ENCODE measurements at places on chromosomes 3 and 15.

DNA sequence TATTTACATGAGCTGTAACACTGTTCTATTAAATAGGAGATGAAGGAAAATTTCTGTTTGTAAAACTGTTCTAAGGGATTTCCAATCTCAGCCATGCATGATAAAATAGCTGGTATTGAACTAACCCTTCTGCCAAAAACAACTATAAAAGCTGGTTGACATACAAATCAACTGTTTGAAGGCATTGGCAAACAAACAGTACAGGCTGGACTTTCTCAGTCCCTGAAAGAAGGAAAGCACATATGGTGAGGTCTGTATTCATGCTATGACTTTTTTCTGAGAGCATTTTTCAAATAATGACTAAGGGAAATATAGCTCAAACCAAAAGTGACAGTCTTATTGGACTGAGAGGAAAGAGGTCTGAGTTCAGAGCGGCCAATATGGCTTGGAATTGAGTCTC lies 117.0 kb upstream of the CCDC54 start:
- no peak for DNase-seq

DNA sequence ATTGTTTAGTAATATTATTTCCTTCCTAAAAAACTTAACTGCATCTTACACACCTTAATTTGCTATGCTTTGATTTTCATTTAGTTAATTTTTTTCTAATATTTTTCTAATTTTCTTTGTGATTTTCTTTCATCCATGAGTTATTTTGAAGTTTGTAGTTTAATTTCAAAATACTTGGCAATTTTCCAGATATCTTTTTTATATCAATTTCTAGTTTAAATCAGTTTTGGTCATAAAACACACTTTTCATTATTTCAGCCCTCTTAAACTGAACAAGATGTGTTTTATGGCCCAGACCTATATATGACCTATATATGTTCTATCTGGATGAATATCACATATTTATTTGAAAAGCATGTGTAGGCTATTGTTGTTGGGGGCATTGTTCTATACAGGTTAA lies 759.9 kb upstream of the SGO1 start:
- DNase-seq: no peak

- peak; percentile 1 for DNase-seq
These were observed 532.1 kb upstream of the SEMA6D start for GRCh38 chr15:47184908-47185801.

- no peak for DNase-seq
These were observed 149.9 kb downstream of the FOXP1 start for GRCh38 chr3:71433631-71434030.

GRCh38 chr15:45276831-45277230 lies 24.8 kb downstream of the SLC28A2 start:
- peak; percentile 58 for DNase-seq

GRCh38 chr3:100880845-100881244 lies 112.4 kb downstream of the ABI3BP start:
- peak; percentile 36 for DNase-seq

- DNase-seq: no peak
These were observed 306.7 kb downstream of the LRTM1 start for GRCh38 chr3:54621184-54621583.

GRCh38 chr15:86611417-86612040 lies 531.9 kb downstream of the AGBL1 start:
- DNase-seq: peak; percentile 31

GRCh38 chr3:13424141-13424844 lies 4.2 kb upstream of the NUP210 start:
- DNase-seq: no peak

GRCh38 chr15:80031841-80032240 lies 27.6 kb upstream of the ZFAND6 start:
- DNase-seq: no peak

DNA sequence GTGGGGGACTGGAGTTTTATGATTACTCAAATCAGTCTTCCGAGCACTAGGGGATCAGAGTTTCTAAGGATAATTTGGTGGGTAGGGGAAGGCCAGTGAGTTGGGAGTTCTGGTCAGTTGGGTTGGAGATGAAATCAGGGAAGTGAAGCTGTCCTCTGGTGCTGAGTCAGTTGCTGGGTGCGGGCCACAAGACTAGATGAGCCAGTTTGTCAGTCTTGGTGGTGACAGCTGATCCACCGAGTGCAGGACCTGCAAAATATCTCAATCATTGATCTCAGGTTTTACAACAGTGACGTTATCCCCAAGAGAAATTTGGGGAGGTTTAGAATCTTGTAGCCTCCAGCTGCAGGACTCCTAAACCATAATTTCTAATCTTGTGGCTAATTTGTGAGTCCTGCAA lies 249.4 kb downstream of the FAM43A start:
- DNase-seq: no peak

DNA sequence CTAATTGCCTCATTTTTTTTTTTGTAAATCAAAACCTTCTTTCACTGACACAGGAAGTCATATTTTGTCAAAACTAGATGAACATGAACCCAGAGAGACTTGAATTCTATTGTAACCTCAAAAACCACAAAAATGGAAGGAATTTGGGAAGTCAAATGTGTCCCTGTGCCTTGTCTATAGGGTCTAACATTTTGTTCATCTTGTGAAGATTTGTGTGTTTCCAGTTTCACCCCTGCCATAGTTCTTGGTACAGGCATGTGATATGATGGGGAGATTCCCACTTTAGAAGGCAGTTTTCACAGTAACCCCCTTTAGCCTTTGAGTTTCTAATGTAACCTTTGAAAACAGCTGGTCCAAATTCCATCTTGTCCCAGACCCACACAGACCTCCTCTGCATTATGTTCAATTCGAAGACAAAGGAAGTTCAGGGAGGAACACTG lies 318.5 kb upstream of the ADAMTS9 start:
- peak; percentile 95 for DNase-seq

DNA sequence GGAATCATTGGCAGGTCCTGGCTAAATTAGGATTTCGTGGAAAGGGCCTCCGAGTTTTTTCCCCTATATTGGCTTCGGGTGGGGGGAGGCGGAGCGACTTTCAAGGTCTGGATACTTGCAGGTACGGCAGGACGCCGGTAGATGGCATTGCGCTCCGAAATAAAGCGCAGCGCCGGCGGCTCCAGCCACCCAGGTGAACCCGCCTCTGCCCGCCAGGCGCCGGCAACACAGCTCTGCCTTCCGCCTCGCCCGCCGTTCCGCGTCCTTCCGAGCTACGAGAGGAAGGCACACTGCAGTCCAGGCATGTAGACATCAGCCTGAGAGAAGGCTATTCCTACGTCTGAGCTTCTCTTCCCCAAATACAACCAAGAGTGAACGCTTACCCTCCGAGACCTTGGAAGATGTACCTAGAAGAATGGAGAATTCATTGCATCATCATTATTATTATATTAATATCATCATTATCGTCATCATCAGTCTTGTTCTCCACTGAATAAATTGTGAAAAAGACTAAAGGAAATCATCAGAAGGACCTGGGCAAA lies 514.1 kb downstream of the MECOM start:
- peak; percentile 76 for DNase-seq

GRCh38 chr3:157172746-157173145 lies 12.8 kb upstream of the CCNL1 start:
- no peak for DNase-seq

DNA sequence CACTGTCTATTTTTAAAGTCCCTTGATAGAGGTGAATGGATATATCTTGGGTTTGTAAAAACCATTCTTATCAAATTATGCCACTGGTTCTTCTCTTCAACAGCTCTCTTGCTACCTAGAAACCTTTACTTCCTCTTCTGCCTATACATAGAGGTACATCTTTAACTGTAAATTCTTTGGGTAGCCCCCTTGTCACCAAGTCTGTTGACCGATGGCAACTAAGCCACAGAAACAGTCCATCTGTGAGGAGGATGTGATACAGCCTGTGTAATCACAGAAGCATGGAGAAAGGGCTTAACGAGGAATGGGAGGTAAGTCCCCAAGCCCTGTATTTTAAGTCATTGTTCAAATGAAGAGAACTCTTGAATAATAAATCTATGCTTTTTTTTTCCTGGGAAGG lies 246.5 kb upstream of the MDFIC2 start:
- no peak for DNase-seq

- no peak for DNase-seq
These were observed 113.8 kb upstream of the RAD18 start for GRCh38 chr3:9077029-9077428.

GRCh38 chr3:149388001-149388440 lies 10.6 kb upstream of the TM4SF1 start:
- peak; percentile 93 for DNase-seq

GRCh38 chr3:176971613-176972174 lies 225.6 kb downstream of the TBL1XR1 start:
- no peak for DNase-seq
